ENCODE measurements at places on chromosomes 7 and 10.

GRCh38 chr7:69567800-69568199 is 30.5 kb upstream of the AUTS2 start:
- no peak for DNase-seq

DNA sequence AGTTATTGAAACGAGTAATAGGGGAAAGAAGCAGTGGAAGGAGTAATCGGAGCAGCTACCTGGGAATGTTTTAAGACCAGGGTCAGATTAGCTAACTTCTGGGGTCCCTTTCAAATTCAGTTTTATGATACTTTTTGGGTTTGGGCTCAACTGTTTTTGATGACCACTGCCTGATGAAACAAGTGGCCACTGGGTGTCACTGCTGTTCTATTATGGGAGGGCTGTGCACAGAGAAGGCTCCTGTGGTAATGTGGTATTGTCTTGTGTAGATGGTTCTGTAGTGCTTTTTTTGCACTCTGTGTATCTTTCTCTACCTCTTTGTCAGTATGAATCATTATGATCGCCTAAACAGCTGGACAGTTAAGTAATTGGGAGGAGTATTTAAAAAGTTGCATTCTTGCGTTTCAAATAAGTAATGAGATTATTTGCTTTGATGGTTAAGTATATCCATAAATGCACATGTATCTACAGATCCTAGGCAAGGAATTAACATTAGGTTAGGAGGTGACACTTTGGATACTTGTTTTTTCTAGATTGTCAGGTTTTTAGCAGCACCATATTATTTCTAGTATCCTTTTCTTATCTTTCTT is 128.4 kb downstream of the ABCA13 start:
- DNase-seq, result no peak

DNA sequence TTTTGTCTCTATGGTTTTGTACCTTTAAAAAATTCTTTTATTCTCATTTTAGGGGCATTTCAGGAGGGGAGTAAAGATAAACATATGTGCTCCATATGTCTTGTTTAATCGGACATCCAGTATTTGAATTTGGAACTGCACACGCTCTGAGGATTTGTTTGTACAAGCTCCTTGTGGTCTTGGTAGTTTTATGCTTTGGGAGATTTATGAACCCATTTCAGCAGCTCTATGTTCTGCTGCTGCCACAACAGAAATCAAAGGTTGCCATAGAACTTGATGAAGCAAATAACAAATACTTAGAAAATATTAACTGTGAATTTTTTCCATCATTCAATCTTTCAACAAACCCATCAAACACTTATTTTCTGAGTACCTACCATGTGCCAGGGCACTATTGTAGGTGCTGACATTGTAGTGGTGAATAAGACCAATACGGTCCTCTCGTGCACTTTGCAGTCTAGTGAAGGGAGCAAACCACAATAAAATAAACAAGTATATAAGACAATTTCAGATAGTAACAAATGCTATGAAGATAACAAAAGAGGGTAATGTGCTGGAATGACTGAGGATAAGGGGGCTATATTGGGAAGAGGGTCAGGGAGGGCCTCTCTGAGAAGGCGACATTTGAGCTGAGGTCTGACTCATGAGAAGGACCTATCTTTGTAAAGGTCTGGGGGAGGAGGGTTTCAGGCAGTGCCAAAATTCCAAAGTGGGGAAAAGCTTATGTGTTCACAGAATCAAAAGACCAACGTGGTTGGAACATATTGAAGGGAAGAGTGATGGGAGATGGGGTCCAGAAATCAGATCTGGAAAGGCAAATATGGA is 30.4 kb downstream of the MYPN start:
- no peak for DNase-seq

DNA sequence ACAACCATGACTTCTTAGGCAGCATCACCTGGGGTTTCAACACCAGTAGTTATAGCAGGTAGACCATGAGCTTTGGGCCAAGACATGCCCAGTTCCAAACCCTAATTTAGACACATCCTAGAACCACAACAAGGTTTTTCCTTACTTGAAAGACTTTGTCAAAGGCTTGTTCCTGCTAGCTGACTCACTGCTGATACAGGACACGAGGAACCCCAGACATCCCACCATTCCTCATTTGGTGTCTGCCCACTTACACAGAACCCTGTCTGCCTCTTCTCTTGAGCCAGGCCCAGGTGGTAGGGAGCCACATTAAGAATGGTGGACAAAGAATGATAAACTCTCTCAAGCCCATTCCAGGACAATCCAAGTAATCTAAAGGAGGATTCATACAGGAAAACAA is 109.0 kb downstream of the CCDC71L start:
- no peak for DNase-seq

- DNase-seq, result no peak
Observed at GRCh38 chr10:80413271-80413996, 5.1 kb downstream of the PRXL2A start.

- DNase-seq, result no peak
Observed at GRCh38 chr7:15245831-15246230, 316.0 kb downstream of the AGMO start.

GRCh38 chr10:59633063-59633462 is 76.6 kb downstream of the SLC16A9 start:
- DNase-seq, result no peak

DNA sequence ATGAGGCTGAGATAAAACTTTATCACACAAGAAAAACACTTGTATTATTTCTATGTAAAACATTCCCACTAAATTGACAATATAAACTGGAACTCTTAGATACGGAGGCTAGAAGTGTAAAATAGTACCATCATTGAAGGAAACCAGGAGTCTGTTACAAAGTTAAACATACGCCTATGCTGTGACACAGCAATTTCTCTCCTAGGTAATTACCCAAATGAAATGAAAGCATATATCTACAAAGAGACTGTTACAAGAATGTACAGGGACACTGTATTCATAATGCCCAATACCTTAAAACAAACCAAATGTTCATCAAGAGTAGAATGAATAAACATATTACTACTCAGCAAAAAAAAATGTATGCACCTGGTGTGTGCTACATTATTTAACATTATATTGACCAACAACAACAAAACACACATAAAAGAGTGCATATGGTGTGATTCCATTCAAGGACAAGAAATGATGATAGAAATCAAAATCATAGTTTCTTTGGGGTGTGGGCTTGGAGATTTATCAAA is 33.2 kb upstream of the ELAPOR2 start:
- DNase-seq, result no peak

- no peak for DNase-seq
Observed at GRCh38 chr10:31583293-31583692, 264.3 kb downstream of the ZEB1 start.

DNA sequence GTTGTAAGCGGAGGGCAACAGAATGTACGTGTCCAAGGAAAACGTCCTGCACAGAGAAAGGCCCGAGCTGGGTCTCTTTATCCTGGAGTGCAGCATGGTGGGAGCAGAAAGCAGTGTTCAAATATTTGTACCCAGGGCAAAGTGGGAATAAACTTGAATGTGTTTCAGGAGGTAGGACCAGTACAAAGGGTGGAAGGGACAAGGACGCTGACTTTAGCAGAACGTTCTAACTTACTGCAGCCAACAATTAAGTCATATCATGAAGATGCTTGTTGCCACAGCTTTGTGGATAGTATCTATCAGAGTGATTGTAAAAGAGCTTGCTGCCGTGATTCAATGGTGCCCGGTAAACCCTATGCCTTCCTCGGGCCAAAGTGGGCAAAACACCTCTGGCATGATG is 30.5 kb upstream of the ZC3HAV1L start:
- no peak for DNase-seq

GRCh38 chr7:116798232-116798631 is 64.2 kb upstream of the CAPZA2 start:
- no peak for DNase-seq

GRCh38 chr7:101165958-101166647 is 734 bp upstream of the VGF start:
- no peak for DNase-seq

DNA sequence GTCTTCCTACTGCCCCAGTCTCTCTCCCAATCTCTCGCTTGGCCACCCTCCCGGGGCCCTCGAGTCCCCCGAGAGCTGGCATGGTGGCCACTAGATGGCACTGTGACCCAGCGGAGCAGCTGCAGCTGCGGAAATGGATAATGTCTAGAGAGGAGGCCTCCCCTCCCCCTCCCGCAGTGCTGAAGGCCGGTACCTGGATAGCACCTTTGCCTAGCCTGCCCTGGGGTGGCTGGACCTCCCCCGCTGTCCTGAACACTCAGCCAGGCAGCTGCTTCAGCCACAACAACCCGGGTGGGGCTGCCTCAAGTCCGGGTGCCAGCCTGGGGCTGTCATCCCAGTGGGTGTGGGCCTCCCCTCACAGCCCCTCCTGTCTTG is 65.2 kb downstream of the GOLGA7B start:
- DNase-seq, result peak; percentile 51

DNA sequence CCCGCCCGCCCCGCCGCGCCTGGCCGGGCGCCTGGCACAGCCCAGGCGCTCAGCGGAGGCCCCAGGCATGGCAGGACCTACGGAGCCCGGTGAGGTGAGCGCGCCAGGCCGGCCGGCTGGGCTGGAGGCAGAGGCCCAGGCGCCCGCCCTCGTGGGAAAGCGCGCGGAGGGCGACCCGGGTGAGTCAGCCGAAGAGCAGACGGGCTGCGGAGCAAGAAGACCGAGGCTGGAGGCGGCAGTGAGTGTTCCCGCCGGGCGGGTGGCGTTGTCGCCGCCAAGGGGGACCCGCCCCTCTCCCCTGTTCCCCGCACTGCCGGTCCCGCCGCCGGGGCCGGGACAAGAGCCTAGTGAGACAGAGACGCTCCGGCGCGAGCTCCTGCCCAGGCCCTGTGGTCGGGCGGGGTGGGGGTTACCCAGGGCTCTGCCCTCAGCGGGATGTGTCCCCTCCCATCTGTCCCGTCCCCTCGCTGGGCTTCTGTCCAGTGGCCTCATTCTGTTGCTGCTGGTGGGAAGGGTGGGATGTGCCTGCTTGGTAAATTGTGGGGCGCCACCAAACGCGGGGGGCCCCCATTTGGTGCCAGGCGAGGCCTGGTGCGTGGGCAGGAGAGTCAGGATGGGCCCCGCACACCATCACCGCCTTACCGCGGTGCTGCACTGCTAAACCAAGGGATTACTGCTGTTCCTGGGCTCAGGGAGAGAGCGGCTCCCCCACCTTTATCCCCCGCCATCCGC is 17.0 kb upstream of the NODAL start:
- DNase-seq, result peak; percentile 31

DNA sequence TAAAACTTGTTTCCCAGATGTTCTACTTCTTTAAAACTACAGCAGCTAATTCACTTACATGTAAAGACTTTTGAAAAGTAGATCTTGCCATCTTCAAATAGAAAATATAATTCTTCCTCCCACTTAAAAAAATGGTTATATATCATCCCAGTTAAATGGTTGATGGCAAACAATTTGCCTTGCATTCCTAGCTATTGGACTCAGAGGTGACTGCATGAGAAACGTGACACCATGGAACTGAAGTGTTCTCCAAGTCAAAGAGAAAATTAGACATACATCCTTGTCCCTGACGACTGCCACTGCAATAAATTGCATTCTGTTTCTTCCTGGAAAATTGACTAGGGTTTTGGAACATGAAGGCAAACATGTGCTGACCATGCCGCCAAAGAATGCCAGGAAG is 95.0 kb upstream of the POM121L12 start:
- DNase-seq, result no peak
